ENCODE measurements at places on chromosomes 16 and 17.

DNA sequence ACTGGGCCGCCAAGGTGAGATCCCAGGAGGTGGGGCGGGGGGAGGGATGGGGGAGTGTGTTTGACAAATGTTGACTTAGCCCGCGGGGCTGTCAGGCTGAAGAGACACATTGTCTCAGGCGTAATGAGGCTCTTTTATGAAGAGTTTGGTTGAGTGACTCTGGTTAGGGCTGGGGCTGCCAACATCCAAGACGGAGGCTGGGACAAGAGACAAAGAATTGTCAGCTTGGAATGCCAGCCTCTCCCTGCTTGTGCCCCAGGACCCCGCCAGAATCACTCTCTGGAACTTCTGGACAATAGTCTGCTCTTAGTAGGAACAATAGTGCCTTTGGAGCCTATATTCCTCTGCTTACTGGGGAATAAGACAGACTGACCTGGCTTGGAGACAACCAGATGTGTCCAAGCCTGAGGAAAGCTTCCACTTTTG lies 24.0 kb downstream of the PCTP start:
- no peak for DNase-seq

DNA sequence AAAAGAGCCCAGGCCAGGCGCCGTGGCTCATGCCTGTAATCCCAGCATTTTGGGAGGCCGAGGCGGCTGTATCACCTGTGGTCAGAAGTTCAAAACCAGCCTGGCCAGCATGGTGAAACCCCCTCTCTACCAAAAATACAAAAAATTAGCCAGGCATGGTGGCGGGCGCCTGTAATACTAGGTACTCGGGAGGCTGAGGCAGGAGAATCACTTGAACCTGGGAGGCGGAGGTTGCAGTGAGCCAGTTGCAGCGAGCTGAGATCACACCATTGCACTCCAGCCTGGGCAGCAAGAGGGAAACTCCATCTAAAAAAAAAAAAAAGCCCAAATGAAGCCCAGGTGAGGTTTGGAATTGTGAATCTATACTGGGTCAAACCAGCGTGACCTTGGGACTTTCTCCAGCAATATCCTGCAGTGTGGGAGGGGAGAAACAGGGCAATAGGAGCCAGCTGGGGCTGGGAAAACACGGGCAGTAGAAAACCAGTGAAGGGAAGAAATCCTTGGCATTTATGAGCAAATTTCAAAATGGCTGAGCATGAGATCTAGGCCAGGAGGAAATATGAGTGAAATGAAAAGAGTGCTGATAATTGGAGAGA lies 8.2 kb upstream of the DHX8 start:
- no peak for DNase-seq

DNA sequence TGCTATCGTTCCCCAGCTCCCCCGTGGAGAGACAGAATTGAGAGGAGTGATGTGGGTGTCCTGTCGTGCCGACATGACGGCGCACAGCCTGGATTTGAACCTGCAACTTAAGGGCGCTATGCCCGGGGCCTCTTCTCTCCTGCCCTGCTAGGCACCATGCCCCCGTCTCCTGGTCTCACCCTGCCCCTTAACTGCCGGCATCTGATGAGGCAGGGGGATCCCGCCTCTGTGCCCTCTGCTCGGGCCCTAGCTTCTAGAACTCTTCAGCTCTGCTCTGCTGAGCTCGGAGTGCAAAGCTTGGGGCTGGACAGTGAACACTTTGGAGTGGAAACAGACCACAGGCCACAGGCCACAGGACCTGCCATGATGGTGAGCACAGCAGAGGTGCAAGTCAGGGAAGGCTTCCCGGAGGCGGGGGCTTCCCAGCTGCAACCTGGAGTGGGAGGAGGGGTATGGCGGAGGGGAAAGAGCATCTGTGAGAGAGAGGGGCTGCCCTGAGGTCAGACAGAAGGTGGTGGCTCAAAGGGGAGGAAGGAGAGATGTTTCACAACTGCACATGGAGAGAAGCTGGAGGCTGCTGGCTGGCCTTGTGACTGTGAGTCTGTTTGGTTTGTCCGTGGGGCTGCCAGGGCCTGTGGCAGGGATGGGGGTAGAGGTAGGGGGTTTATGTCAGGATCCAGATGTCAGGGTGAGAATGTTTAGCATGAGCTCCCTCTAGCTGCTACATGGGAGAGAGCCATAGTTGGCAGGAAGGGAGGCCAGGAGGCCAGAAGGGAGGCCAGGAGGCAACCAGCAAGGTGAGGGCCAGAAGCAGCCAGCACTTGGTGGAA lies 107.8 kb downstream of the CRLF3 start:
- DNase-seq: no peak

DNA sequence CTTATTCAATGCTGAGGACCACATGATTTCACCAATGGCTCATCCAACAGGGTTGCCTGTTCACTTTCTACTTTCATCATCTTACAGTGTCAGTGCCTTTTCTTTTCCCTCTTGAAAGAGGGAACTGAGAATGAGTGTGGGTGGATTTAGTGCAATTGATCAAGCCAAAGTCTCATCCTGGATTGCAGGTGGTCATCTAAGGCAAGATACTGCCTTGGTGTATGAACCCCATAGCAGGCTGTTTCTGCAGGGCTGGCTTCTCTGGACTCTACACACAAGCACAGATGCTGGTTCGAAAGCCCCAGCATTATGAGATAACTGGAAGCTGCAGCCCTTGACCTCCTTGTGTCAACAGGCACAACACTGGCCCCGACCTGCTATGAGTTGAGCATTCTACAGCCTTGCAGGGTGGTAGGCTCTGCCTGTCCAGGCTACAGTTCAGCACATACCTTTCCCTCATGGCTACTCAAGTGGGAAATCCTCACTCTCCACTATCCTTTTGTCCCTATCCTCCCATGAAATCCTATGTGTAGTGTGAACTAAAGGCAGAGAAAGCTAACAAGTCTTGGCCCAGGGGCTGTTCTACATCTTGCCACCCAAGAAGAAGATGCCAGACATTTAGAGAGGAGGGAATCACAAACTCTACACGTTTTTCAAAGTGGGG lies 358.7 kb downstream of the SLC39A11 start:
- no peak for DNase-seq

GRCh38 chr16:4917117-4917516 lies 19.8 kb downstream of the PPL start:
- no peak for DNase-seq

- DNase-seq: peak; percentile 85
These were observed 12.4 kb downstream of the ATP5PD start for GRCh38 chr17:75034236-75034908.

DNA sequence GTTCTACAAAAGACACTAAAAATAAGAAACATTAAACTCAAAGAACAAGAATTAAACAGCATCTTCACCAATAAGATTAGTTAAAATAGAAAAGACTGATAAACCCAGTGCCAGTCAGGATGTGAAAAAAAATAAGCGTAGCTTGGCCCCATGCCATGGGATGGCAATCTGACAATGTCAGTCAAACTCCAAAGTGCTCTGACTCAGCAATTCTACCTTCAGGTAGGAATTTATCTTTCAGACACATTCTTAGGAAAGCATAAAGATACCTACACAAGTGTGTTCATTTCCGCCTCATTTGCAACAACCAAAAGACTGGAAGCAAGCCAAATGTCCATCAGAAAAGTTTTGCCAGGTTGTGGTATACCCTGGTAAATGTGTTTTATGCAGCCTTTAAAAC lies 9.1 kb upstream of the MPO start:
- no peak for DNase-seq

GRCh38 chr17:5249615-5250014 lies 15.0 kb upstream of the SCIMP start:
- no peak for DNase-seq

DNA sequence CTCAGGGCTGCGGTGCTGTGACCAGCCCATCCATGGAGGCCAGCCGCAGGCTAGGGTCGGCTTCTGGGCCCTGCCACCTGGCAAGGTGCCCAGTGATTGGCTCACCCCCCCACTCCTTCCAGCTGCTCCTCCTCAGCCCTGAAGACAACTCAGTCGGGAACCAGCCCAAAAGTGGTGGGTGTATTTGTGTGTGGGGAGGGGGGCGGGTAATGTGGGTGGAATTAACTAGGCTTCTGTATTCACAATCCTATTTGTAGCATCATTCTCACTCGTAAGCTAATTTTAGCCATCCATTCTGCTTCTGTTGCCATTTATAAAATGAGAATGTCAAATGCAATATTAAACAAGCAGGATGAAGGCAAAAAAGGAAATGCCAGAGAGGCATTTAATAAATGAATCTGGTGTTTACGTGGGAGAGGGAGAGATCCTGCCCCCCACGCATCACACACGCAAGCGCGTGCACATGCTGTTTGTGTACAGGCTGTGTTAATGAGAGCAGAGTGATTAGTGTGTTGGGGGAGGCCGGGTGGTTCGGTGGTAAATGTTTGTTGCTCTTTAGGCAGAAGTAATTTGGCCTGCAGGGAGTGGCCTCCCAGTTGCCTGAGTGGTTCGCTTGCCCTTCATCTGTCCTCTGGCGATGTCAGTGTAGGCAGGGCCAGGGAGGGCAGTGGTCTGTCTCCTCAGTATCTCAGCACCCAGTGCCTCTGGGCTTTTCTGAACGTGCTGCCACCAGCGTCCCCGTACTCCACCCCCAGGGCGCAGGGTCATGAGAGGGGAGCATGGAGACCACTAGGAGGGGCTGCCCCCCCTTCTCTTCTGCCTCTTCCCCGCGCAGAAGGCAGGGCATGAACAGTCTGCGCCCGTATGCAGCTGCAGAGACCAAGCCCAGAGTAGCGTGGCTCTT lies 140.1 kb downstream of the CCDC182 start:
- DNase-seq: peak; percentile 57

- DNase-seq: no peak
These were observed 267.6 kb downstream of the STX8 start for GRCh38 chr17:9308069-9308468.

DNA sequence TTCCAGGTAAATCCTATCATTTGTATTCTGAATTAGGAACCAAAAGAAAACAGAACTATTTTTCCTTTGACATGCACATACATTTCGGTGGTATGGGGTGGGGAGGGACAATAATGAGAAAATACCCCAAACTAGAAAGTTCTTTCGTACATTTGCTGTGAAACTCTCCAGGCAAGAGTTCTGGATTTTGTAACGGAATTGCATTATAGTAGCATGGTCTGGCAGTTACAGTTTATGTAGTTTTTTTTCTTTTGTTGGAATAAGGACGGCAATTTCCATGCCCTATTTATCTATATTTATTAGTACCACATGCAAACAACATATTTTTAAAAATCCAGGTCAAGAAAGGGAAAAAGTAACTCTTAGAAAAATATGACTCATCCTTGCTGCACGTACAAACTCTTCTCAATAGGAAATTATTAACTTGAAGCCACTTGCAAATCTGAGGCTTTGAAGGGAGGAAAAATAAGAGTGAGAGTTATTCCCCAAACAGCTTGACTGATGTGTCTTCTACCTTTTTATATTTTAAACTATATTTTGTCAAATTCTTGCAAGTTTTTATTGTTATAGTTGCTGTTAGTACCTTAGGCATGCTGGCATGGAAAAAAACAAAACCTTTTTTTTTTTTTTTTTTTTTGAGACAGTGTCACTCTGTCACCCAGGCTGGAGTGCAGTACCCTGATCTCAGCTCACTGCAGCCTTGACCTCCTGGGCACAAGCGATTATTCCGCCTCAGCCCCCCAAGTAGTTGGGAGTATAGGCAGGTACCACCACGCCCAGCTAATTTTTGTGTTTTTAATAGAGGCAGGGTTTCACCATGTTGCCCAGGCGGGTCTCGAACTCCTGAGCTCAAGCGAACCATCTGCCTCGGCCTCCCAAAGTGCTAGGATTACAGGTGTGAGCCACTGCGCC lies 69.3 kb downstream of the WWP2 start:
- DNase-seq: no peak
